NCI-H1417 treated with DMSO at 0.1 percent for 48 hours (cell line): ENCODE measurements at places on chromosomes 5 and 9.

- no peak for DNase-seq
Observed at GRCh38 chr5:163473635-163474243, 13.3 kb downstream of the HMMR start.

DNA sequence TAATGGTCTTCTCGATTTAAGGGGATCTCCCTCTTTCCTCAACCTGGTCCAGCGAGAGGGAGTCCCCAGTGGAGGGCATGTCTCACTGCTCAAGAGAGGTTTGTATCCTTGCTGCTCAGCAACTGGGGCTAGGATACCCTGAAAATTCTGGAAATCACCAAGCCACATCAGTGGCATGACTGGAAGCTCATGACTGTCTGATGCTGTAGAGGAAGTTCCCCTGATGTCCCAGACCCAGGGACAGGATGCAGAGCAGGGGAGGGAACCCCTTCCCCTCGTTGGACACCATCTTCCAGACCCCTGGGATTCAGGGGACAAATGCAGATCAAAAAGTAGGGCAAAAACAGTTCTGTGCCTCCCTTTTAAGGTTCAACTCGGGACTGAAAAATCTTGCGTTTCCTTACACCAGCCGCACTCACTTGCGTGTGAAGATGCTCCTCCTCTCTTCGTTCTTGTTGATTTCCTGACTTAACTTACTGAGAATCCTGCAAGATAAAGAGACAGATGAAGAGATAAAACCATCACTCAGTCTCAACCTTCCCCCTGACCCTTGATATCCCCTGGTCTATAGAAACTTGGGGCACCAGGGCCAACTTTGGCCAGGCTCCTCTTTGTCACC is 22.1 kb downstream of the LCP2 start:
- DNase-seq, result no peak

DNA sequence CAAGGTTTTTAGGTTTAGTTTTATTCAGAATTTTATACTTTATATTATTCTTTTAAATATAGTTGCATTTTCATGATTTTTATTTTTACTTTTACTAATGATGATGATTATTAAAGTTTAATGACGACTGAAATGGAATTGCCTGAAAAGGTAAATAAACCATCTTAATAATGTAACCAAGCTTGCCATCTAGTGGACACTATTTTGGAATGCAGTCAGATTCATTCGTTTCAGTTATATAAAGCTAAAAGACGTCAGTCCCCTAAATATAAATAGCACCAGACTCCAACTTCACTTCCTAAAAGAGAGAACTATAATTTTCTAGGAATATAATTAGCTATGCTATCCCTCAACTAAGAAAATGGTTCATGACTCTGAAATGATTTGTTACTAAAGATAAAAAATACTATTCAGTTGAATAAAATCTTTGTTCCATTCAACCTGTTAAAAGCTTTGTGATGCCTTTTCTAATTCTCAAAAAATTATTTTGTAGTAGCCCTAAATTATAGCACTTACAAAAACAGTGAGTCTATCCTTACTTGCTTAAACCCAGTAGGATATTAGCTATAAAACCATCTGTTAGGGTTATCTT is 19.9 kb downstream of the ABITRAM start:
- DNase-seq, result no peak

GRCh38 chr5:100840789-100841188 is 62.3 kb downstream of the ST8SIA4 start:
- DNase-seq, result no peak

DNA sequence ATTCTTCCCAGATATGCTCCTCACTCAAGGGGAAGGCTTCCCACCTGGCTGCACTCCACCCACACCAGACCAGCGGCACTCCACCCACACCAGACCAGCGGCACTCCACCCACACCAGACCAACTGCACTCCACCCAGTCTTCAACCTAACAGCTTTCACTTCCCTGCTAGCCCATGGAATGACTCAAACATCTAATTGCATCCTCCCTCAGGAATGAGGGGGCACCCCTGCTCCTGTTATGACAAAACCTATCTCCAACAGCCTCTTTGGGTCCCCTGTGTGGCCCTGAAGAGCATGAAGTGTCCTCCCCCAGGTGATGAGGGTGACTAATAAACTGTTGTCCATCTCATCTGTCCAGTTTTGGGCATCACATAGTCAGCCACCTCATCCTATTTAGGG is 556.6 kb upstream of the TUSC1 start:
- no peak for DNase-seq

DNA sequence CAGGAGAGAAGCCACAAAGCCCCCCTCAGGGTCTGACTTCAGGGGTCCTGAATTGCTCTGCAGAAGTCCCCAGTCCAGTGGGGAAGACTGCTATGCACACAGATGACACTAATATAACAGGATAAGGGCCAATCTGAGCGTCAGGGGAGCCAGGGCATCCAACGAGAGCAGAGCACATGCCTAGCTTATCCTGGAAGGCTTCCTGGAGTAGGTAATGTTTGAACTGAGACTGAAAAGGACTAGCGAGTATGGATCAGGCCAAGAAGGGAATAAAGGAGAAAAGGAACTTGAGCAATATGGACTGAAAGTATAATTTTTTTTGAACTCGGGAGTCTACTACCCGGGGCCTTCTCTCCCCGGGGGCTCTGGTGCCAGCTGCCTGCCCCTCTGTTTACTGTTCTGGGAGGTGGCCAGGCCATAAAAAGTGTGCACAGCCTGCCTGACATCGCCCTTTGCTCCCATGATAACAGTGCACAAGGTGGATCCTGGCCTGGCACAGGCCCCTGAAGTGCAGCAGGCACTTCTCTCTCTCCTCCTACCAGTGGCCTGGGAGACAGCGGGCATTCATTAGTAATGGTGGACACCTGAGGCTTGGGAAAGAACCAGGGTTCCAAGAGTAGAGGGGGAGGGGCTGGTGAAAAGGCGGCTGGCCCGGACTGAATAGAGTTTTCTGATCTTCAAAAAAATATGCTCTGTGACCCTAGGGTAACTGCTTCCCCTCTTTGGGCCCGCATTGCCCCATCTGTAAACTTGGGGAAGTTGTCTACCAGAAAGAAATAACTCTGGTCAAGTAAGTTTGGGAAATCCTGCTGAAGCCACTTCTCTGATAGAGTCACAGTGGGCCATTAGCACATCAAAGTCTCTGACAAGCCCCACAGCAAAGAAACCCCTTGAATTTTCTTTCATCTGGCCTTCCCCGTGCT is 4.6 kb upstream of the SLC6A7 start:
- no peak for DNase-seq

DNA sequence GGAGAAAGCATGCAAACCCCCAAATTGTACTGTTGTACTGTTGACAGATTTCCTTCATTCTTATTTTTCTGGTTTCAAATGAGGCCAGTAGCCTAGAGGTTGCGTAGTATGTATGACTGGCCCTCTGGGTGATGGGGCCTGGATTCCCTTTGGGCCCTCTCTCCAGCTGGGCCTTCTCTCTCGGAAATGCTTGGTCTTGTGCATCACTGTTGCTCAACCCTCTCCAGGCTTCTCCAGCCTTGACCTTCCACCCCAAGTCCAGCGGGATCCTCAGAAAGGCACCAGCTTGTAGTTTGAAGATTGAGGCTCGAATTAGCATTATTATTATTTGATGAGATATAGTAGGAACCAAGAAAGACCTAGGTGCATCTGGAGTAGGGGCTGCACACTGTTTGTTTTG is 87.0 kb downstream of the ANGPTL2 start:
- no peak for DNase-seq

GRCh38 chr5:64659289-64659688 is 31.0 kb upstream of the SHISAL2B start:
- DNase-seq, result no peak

GRCh38 chr5:173454736-173455598 is 126.8 kb upstream of the STC2 start:
- DNase-seq, result no peak

DNA sequence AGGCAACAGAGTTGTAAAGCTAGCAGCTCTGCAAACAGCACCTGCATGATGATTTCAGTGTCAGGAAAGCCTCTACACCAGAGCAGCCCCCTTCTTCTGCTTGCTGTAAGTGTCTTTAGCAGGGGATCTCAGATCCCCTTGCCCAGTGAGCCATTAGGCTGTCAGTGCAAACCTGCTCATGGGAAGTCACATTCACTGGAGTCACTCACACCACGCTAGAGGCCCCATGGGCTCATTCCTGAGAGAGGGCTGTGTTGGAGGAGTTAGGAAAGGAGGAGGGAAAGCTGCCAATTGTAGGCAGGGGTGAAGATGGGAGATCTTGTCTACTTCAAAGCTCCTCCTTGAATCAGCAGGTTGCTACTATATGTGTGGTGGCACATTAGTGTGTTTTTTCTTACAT is 275.2 kb downstream of the SMARCA2 start:
- no peak for DNase-seq

DNA sequence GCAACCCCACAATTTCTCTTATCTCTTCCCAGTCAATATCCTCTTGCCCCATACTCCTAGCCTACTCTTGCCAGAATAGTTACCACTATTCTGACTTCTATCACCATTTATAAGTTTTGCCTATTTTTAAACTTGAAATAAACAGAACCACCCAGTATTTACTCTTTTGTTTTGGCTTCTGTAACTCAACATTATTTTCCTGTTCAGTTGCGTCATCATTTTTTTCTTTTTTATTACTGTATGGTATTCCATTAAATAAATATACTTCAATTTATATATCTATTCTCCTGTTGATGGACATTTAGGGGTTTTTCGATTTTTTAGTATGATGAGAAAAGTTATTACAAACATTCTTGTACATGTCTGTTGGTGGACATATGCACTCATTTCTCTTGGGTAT is 62.6 kb upstream of the ERBIN start:
- DNase-seq, result no peak

DNA sequence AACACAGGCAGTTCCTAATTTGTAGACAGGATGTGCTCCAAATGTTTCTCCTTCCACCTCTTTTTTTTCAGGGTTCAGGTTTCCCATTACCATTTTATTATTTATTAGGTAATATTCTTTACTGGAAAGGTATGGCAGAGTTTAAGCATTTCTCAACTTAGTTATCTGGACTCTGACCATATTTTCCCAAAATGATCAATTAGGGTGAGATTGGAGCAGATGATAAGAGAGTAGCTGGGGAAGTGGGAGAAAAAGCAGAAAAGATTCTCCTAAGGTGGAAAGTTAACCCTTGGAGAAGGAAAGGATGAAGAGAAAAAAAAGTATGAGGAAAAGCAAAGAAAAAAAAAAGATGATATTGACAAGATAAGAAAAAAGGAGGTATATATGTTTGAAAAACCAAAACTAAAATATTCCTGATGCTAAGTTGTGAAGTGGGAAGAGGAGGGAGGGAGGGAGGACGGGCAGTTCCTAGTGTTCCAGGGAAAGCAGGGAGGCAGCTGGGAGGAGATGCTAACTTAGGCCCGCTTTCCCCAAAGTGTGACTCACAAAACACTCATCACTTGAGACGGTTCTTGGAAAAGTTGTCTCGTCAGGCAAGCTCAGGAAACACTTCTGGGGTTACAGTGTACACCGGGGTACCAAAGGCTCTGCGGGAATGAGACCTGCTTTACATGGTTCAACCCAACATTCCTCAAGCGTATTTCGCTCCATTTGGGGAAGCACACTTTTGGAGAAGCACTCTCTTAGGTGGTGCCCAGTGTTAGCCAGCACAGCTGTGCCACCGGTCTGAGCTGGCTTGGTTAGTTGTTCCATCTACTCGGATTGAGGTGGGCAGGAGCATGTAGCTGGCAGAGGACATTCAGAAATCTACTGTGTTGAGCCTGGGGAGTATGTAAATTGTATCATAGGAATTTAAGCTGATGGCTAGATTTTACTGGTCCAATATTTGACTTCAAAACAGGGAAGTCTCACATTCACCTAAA is 35.1 kb downstream of the B4GALT1 start:
- no peak for DNase-seq

GRCh38 chr9:83794051-83794450 is 23.5 kb downstream of the GKAP1 start:
- no peak for DNase-seq

DNA sequence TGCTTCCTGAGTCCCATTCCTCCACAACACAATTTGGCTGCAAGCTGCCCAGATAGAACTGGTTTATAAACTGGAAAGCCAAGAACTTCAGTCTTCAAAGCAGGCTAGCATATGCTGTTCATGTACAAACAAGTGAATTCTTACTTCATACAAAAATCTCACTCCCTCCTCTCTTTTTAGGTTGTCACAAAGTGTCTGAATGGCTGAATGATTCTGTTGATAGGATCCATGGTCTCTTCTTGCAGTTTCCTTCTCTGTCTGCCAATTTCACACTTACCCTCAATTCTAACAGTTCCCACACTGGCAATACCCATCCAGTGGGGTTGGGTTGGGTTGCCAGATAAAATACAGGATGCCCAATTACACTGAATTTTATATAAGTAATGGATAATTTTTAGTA is 363.5 kb downstream of the DEPDC1B start:
- no peak for DNase-seq

GRCh38 chr5:50849554-50849953 is 183.1 kb downstream of the PARP8 start:
- no peak for DNase-seq

DNA sequence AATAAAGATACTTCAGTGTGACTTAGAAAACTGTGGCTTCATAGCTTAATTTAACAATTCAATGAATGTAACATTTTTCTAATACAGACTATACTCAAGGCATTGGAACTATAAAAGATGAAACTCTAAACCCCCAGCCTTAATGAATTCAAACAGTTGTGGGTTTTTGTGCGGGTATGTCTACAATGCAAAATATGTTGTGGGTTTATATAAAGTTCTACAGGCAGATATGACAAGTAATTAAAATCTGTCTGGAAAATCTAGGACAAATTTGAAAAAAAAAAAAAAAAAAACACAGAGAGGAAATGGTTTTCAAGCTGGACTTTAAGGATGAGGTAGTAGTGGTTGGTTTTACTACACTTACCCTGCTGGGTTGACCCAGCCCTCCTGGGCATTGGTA is 467.5 kb upstream of the TLE4 start:
- no peak for DNase-seq

DNA sequence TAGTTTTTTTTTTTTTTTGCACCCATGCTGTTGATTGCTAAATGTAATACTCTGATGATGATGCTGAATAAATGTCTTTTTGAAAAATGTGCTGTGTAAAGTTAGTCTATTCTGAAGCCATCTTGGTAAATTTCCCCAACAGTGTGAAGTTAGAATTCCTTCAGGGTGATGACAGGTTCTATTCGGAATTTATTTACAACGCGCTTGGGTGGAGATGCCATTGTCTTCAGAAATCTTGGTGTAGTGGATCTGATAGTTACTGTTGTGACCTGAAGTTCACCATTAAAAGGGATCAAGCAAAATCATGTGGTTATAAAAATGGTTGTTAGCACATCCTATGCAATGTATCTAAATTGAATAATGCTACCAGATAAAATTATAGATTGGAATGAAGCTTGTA is 36.3 kb upstream of the DMRT1 start:
- no peak for DNase-seq
